ENCODE measurements at places on chromosomes 6 and 20.
A peak's percentile ranks its signal among the peaks of the same experiment; 100 is the strongest.

- no peak for DNase-seq
Observed at GRCh38 chr20:57456116-57456515, 64.9 kb downstream of the RBM38 start.

DNA sequence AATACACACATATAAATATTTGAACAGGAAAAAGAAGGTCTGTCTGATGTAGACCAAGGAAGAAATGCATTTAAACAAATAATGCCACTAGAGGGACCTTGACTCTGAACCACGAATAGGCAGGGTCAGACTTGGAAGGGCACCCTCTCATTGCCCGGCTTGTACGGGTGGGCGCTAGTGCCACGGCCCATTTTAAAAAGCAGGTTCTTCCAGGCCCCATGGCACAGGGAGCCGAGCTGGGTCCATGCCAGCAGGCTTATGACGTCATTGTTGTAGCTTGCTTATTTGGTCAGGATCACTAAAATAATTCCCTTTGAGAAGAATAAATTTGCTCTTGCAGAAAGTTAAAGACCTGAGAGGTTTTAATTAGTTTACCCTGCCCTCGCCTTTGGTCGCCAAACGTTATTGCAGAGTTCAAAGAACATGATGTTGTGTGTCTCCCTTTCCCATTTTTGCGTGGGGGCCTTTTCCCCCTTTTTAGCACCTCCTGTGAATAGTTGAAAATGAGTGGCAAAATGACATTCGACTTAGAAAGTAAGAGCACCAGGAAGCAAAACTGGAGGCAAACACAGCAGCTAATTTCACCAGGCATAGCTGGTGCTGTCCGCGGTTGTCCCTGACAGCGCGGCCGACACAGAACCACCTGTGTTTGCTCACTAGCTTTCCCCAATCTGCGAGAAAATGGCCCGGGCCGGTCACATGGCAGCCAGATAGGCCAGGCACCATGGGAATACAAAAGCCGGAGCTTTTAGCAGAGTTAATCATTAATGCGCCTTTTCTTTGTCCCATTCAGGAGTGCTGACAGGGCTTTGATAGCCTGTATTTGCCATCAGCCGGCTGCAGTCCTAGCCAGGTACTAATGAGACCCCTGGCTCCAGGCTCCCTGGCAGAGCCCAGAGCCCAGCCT, 93.8 kb downstream of the FOXA2 start:
- DNase-seq, result no peak

GRCh38 chr6:109229536-109229935, 134.2 kb downstream of the CEP57L1 start:
- no peak for DNase-seq

DNA sequence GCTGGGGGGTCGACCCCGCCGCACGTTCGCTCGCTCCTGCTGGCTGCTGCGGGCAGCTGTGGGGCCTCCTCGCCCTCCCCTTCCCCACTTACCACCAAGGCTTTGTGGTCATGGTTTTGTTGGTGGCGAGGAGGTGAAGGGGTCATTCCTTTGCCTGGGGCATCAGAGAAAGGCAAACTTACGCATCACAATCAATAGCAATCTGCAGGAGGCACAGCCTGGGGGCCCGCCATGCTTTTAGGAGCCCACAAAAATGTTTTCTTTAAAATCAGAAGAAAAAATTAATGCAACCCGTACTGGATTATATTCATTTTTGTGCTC, 137.0 kb downstream of the IMPG1 start:
- DNase-seq, result no peak

DNA sequence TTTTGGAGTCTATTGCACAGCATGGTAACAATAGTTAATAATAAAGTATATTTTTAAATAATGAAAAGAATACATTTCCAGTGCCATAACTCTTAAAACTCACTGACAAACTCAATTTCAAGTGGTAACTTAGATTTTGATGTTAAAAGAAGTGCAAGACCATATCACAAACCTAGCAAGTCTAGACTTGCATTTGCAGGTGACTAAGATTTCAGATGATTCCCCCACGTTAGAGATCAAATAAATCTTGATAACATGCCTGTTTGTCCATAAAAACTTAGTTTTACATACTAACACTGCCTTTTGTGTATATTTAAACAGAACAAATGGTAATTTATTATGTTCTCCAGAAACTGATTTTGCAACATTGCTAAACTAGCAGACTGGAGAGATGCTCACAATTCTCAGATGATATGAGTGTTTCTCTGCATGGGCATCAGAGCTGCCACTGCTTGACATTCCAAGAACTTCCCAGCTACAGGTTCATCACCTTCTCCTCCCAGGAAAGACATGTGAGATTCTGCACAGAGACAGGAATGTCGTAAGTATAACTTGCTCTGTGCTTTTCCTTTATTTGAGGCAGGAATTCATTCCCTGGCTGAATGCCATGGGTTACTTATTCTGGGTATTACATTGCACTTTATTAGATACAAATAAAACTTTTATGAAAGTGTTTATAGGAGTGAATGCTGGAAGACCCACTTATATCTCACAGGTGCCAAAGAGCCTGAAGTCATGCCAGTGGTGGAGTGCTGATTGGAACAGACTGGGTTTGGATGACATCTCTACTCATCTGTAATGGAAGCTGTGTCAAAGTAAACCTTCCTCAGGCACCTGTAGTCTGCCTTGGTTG, 160.2 kb upstream of the FOXA2 start:
- DNase-seq, result no peak

- no peak for DNase-seq
Observed at GRCh38 chr20:20214757-20215275, 153.1 kb upstream of the INSM1 start.

DNA sequence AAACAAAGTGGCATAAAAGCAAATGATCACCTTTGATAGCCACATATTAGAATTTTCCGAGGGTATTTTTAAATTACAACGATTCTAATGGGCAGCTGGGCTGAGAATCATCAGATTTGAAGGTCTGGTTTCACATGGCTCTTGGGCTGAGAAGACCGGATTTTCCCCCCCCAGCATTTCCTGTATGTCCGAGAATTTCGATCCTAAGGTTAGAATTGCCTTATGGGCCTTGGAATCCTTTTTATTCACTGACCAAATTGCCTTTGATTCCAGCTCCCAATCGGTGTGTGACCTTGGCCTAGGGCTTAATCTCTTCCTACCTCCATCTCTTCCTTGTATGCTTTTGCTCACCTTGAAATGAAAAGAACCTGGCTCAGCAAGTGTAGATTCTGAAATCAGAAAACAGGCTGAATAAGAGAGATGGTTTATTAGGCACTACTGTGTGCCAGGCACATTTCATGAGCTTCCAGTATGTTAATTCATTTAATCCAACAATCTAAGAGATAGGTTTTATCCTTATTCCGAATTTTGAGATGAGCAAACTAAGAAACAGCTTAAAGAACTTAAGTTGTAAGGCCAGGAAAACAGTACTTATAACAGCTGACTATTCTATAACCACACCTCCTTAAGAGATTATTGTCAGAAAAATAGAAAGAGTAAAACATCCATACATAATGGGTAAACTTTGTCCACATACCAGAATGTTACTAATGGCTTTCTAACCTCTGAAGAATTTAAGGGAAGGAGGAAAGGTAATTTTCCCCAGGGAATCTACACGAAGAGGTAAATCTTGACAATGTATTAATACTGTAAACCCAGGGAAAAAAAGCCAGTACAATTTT, 39.4 kb downstream of the HFE start:
- peak; percentile 22 for DNase-seq

DNA sequence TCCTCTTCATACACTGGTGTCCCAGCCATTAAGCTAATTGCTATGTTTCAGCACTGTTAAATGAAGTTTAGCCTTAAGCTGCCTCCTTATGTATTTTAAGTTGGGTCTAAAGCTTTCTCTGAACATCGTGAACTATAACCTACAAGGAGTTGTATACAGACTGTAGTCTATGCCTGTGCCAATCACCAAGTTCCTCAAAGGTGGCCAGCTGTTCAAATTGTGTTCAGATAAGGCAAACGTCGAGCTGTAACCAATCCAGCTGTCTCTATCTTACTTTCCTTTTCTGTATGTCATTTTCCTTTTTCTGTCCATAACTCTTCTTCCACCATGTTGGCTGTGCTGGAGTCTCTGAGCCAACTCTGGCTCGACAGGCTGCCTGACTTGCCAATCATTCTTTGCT, 199.6 kb downstream of the OGFRL1 start:
- DNase-seq, result no peak

DNA sequence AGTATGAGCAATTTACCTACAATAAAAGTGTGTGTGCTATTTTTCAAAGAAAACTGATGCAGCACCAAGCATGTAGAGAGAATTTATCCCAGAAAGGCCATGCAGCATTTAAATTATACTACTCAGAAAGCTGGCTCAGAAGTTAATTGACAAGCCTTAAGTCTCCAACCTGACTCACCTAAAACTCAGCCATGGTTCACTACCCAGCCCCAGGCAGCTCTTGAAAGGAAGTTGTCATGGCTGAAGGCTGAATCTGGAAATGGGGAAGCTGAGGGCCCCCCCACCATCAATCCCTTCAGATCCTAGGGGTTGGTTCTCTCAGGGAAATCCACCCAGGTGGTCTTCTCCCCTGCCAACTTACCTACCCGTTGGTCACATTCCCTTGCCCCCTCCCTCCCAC, 19.7 kb downstream of the PPIL6 start:
- DNase-seq, result no peak

DNA sequence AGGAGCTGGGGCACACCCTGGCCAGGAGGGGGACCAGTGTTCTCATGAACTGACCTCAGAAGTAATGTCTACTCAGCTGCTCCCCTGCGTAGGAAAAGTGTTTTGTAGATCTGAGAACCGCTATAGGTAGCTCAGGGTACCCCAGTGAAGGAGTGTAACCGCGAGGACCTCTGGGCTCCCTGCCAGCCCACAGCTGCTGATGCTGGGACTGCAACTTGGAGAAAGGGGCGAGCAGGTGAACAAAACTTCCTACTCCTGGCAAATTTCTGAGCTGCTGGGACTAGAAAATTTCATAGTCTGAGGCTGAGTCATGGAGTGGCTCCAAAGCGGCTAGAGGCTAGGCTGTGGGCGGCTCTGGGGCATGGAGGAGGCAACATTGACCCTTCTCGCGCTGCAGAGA, 51.9 kb downstream of the PYGB start:
- DNase-seq, result no peak

DNA sequence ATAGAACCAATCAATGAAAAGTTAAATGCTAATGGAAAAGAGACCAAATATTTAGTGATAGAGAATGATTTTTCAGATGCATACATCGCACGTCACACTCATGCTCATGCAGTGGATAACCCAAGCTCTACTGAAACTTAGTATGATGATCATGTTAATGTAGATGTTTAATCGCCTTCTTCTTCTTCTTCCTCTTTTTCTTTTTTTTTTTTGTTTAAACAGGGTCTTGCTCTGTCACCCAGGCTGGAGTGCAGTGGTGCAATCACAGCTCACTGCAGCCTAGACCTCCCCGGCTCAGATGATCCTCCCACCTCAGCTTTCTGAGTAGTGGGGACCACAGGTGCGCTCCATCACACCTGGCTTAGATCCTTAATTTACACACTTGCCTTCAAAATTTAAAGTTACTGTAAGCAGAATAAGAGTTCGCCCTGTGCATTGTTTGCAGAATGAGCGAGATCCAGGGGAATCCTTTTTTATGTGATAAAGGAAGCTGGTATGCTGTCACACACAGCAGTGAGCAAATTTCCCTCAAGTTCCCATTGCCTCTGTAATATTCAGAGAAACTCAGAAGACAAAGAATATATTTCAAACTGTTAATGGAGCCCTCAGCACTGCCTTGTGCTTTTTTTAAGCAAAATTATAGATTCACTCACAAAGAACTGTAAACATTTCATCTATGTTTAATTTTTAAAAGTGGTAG, 194.2 kb upstream of the SGK1 start:
- no peak for DNase-seq

DNA sequence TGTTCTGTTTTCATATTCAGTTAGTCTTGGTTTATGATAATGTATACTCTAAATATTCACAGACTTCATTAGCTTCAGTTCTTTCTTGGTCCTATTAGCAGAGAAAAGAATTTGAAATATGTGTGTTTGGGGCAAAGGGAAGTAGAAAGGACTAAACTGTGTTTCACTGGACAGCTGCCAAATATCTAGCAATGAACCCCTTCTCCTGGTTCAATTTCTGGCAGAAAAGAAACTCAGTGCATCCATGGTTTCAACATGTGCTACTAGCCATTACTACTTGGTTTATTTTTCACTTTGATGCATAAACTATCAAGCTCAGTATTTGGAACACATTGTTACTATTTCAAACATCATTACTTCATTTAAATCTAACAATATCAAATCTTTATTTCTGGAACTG, 43.6 kb downstream of the FBXL4 start:
- DNase-seq, result peak; percentile 11

DNA sequence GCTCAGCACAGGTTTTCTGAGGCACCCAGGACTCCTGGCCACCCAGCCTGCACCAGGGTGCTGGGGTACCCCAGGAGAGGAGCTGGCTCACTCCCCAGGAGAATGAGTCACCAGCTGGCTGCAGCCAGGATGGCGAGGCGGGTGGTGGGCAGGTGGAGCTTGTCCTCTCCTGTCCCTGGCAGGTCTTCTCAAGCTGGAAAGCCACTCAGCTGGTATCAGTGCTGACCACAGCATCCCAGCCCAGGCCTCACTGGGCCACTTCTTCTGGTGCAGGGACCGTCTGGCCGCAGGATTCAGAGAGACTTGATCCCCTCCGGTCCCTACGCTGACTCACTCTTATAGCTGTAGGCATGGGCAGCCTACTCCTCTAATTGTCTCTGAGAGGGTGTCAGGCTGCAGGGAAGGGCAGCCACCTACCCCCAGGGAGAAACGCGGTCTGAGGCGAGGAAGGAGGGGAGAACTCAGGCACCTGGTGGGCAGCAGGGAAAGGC, 22.2 kb downstream of the TFEB start:
- no peak for DNase-seq

GRCh38 chr6:43202451-43202850, 20.5 kb downstream of the CUL9 start:
- DNase-seq, result no peak

GRCh38 chr6:37285861-37286311, 27.9 kb upstream of the TMEM217 start:
- DNase-seq, result no peak

- no peak for DNase-seq
Observed at GRCh38 chr6:26027491-26028211, 59.6 kb upstream of the HFE start.

GRCh38 chr6:44338228-44339122, 4.0 kb upstream of the SPATS1 start:
- peak; percentile 46 for DNase-seq

- DNase-seq, result no peak
Observed at GRCh38 chr6:35972471-35973367, 51.7 kb downstream of the SLC26A8 start.

- no peak for DNase-seq
Observed at GRCh38 chr6:100382031-100382430, 82.7 kb downstream of the SIM1 start.

GRCh38 chr20:41054847-41055230, 26.2 kb downstream of the TOP1 start:
- DNase-seq, result no peak

- DNase-seq, result no peak
Observed at GRCh38 chr20:20277894-20278335, 90.0 kb upstream of the INSM1 start.

Data from dermis microvascular lymphatic vessel endothelial cell (primary cell).